RWPE1 (cell line): ENCODE measurements at places on chromosomes 1 and 21.

DNA sequence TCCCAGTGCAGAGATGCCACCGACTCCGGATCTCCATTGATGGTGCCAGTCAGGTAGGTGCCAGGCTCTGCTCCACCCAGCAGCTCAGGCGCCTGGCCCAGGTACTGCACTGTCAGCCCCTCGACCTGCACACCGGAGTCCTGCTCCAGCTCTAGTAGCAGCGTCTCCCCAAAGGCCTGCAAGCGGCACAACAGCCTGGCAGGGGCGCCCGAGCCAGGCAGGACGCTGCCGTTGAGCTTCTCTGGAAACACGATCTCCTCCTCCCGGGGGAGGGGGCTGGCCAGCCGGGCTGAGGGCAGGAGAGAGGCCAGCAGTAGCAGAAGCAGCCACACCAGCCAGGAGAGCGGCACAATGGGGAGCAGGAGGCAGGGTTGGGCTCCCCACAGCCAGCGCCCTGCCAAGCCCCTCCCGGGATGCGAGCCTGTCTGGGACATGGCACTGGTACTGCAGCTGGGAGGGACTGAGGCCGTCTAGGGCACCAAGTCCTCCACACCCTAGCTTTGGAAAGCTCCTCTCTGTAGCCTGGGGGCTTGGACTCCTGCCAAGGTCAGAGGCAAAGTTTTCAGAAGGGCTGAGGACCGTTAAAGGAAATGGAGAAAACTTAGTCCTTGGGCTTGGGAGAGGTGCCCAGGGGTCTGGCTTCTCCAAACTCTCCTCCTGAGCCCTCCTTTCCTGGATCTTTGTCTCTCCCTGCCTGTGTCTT is 509 bp downstream of the ADAMTS4 start:
- DNase-seq, result peak; percentile 31

DNA sequence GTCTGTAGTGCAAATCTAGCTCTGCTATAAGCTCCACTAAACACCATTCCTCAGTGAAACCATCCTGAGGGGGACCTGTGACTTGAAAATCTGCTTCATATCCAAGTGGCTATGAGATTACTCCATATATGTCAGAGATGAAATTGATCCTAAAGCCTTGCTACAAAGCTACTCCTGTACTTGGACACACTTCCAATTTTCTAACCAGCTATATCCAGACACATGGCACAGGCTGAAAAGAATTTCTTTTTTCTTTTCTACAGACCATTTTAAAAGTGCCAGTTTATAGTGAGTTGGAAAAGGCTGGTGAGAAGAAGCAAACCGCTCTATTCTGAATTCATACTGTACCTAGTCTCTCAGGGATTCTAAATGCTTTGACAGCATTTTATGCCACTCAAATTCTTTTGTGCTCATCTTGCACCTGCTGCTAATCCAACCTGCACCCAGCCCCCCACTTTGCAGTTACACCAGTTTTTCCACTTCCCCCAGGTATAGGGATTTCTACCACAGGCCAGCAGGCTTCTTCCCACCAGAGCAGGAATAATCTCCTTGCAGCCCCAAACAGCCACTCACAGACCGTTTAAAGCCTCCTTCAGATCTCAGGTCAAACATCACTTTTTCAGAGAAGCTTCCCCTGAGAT is 112.5 kb downstream of the RERE start:
- no peak for DNase-seq

GRCh38 chr1:31633117-31633516 is 11.6 kb downstream of the PEF1 start:
- no peak for DNase-seq

DNA sequence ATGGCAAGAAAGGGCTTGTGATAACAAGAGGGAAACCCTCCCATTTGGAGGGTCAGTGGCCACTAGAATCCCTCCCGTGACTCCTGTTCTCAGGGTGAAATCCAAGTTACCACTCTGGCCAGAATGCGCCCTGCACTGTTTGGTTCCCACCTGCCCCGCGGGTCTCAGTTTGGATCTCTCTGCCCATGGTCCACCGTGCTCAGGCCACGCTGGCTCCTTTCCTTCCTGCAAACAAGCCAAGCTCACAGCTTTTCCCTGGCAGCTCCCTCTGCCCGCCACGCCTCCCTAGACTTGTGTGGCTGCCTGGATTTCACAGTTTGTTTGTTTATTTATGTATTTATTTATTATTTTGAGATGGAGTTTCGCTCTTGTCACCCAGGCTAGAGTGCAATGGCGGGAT is 179.5 kb upstream of the VAMP3 start:
- no peak for DNase-seq

GRCh38 chr1:29845910-29846309 is 609.6 kb downstream of the PTPRU start:
- no peak for DNase-seq

- peak; percentile 70 for DNase-seq
Measured at GRCh38 chr1:204971517-204972336, 71.3 kb upstream of the CNTN2 start.

- DNase-seq, result no peak
Measured at GRCh38 chr1:183732236-183732880, 72.6 kb upstream of the RGL1 start.

DNA sequence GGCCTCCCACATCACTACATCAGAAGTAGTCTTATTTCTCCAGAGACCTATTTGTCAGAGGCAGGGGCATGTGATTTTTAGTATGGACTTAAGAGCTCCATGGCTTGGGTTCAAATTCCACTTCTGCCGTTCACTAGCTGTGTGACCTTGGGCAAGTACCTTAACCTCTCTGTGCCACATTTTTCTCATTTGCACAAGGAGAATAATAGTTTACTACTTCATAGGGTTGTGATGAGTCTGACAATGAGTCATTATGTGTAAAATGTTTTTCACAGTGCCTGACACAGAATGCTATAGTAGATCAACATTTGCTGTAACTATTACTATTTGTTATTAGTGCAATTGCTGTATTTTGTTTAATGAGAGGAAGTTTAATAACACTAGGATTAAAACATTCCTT is 200.6 kb downstream of the PRDM2 start:
- DNase-seq, result no peak

DNA sequence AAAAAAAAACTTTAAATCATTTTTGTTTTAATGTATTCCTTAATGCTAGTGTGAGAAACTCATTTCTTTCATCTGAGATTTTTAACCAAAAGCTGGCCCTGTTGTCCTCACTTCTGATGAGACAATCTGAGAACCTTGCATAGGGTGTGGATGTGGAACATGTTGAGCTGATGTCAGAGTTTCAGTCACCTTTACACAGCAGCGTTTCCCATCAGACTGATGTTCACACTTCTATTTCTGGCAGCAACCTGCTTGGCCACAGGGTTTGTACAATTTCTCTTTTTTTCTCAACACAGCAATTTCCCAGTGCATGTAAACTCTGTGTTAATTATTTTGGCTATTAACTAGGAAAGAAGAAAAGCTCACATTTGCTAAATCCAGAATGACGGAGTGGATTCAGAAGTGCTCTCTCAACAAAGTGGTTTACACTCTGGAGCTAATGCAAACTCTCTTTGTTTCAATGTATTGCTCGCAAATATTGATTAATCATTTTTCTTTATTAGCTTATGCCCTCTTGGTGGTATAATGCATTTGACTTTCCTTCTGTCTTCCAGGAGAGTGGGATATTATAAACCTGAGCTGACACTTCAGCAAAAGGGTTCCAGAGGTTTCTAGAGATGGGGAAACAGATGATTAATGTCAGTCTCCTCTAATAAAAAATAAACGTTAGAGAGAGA is 70.5 kb upstream of the HSPA13 start:
- no peak for DNase-seq

GRCh38 chr1:221204055-221204833 is 325.0 kb downstream of the HLX start:
- DNase-seq, result no peak

DNA sequence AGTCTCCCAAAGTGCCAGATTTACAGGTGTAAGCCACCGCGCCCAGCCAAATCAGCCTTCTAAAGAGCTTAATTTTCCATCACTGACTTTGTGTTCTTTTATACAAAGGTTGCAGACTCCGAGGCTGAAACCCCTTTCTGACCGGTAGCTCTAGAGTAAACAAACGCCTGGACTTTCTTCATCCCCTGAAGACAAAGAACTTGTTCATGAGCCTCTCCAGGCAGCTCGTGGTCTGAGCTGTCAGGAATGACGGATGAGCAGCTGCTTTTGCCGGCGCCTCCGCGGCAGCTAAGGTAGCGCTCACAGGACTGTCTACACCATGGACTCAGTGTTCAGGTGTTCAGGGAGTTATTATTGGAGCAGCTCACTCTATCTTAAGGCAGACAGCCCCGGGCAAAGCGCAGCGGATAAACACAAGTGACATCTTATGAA is 128.5 kb upstream of the ERRFI1 start:
- DNase-seq, result peak; percentile 68

DNA sequence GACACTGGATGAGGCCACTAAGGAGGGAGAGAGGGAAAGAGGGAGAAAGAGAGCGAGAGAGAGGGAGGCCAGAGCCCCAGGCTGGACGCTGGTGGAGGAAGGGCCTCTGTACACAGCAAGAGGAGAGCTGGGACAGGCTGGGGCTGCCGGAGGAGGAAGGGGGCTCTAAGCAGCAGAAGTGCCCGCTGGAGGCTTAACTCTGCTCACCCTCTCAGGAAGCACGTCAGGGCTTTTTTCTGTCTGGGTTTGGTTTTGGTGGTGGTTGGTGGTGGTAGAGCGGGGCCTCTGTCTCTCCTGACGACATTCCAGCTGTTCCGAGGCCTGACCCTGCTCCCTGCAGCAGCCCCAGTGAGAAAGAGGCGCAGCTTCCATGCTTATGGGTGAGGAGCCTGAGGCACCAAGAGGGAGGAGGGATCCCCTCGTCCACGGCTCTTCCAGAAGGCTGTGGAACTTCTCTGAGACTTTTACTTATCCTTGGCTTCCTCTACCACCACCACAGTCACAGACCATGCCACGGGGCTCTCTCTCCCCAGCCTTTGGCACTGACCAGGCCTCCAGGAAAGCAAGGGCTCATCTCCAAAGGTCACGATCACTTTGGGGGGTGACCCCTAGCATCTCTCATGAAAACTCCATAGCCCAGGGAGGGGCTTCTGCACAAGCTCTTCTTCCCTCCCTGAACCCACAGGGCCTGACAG is 136.4 kb upstream of the VAMP3 start:
- no peak for DNase-seq

GRCh38 chr1:63690966-63691700 is 82.7 kb upstream of the ROR1 start:
- no peak for DNase-seq

GRCh38 chr1:210663730-210664573 is 335.2 kb downstream of the HHAT start:
- DNase-seq, result no peak

GRCh38 chr1:202110977-202111376 is 11.7 kb upstream of the GPR37L1 start:
- no peak for DNase-seq

DNA sequence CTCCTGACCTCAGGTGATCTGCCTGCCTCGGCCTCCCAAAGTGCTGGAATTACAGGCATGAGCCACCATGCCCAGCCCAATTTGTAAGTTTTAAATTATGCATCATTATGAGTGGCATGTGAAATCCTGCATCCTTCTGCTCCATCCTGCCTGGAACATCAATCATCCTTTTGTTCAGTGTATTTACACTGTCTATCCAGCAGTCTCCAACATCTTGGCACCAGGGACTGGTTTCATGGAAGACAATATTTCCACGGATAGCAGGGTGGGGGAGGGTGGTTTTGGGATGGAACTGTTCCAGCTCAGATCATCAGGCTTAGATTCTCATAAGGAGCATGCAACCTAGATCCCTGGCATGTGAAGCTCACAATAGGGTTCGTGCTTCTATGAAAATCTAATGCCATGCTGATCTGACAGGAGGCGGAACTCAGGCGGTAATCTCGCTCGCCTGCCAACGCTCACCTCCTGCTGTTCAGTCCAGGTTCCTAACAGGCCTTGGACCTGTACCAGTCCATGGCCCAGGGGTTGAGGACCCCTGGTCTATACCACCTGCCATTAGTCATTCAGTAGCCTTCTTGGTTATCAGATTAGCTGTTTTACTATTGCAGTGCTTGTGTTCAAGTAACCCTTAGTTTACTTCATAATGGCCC is 22.2 kb upstream of the TCEA3 start:
- DNase-seq, result no peak

DNA sequence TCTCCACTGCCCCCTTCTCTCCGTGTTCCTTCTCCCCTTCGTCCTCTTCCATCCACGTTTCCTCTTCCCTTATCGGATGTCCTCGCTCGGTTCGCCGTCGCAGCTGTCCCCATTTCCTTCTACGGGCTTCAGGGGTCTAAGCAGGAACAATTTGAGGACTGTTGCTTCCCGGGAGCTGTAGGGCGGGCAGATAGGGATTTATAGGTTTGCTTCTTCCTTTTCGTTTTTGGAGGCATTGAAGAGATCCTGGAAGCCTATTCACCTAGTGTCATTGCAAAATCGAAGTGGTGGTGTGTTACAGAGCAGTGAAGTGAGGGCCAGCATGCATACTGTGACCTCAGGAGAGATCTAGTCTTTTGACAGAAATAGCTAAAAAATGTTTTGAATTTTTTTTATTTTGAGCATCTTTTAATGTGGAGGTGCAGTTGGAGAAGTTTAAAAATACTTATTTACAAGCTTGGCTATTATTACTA is 897 bp downstream of the ZYG11B start:
- DNase-seq, result no peak

DNA sequence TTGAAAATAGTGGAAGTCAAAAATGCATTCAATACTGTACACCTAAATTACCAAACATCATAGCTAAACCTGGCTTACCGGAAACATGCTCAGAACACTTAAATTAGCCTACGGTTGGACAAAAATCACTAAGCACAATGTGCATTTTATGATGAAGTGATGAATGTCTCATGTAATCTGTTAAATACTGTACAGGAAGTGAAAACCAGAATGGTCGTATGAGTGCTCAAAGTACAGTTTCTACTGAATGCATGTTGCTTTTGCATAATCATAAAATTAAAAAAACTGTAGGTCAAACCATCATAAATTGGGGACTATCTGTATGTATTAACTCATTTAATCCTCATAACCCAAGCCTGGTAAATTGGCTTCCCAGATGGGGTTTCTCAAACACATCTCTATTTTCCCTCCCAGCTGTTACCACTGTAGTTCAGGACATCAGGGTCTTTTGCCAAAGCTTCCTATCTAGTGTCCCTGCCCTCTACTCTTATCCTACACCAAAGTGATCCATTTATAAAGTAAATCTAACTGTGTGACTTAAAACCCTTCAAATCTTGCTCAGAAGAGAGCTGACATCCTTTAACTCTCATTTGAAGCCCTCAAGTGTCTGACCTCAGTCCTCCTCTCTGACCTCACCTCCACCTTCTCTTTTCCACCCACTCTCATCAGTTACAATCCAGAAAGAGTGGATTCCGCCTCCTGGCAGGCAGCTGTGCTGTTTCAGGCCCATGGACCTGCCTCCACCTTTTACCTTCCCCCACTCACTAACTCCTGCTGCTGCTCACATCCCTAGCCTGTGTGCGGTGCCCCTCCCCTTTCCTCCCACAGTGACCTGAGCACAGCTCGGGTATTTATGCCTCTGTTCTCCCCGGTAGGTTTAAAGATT is 356.4 kb upstream of the ST6GALNAC5 start:
- DNase-seq, result no peak

DNA sequence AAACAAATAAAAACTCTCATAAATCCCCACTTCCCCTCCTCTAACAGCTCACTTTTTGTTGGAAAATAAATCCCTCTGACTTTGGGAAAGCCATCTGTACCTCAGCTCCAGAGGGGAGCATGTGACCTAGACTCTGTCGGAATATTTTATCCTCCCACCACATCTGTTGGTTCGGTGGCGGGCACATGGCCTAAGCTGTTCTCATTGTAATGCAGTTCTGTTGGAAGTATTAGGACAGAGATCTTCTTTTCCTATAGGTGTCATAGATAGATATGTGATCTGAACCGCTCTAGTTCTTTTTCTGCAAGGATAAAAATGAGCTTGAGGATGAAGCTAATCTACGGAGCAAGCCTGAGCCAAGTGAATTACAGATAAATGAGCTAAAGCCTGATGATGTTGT is 50.5 kb upstream of the EPS8L3 start:
- DNase-seq, result no peak

GRCh38 chr1:232650845-232651244 is 20.9 kb upstream of the SIPA1L2 start:
- DNase-seq, result no peak
